ENCODE measurements at places on chromosomes 2 and 18.

DNA sequence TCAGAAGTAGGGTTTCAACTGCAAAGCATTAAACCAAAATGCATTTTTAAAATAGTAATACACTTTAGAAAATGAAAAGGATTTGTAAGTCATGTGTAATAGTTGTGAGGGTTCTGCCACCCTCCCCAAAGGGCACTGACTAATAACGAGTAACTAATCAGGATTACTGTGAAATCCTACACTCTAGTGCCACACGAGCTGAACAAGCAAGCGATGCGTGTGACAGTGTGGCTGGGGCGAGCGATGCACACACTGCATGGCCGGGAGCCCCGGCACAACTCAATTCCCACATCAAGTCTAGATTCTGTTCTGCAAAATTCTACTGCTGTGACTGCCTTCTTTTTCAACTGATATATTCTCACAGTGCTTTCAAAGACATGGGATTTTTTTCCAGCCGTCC, 156.4 kb downstream of the SEPTIN10 start:
- no peak for DNase-seq

- no peak for DNase-seq
Measured at GRCh38 chr2:153059338-153060052, 341.1 kb downstream of the ARL6IP6 start.

DNA sequence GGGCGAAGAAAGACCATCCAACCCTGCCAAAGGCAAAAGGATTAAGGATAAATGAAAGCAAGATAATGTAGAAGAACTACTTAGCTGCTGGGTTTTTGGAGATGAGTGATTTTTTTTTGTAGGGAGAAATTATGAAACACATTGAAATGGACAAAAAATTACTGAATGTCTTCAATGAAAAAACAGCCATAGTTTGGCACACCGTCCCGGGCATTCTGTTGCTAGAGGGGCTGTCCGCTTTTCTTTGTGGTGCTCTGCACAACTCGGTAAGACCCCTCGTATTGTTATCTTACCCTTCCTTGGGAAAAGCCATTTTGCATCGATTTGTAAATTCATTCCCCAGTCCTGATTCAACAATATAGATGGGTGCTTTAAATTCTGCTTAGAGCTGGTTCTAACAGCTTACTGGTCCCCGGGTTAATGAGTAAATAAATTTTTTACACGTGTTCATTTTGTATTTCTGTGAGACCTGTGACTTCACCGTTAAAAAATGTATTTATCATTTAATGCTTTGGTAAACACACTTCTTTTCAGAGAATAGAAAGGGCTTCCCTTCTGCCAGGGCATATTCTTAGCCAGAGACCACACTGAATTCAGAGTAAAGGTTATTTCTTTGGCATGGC, 912 bp upstream of the LAPTM4A start:
- DNase-seq, result no peak

DNA sequence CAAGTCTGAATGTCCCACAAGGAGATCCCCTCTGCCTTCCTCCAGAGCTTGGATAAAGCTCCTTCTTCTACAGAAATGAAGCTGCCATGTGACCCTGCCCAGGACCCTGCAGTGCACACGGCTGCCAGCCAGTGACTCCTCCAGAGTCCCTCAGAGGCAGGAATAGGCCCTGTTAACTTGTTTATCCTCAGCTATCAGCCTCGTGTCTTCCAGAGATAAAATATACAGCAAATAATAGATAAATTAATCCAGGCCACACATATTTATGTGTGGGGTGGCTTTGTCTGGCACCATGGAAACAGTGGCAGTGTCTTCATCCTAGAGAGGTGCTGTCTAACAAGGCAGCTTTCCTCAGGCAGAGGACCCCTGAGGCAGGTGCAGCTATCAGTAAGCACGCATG, 66.7 kb downstream of the TMEM18 start:
- DNase-seq, result no peak

- DNase-seq, result no peak
Measured at GRCh38 chr2:72454189-72454588, 306.5 kb upstream of the CYP26B1 start.

DNA sequence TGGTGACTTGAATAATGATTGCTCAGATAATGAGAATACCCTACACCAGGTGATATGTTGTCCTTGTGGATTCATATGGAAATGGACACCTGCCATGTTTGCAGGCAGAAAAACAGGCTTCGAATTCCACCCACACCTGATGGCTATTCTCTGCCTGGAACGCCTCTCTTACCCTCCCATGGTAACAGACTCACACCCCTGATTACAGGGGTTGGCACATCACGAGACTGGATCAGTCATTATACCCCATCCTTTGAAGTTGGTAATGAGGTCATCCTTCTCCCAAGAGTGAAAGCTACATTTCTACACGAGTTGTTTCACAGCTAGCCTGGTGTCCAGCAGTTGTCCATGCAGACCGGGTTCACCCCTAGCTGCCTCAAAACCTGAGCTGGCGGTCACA, 71.4 kb upstream of the MBOAT2 start:
- no peak for DNase-seq

GRCh38 chr2:239646184-239646583, 245.4 kb upstream of the HDAC4 start:
- DNase-seq, result no peak

DNA sequence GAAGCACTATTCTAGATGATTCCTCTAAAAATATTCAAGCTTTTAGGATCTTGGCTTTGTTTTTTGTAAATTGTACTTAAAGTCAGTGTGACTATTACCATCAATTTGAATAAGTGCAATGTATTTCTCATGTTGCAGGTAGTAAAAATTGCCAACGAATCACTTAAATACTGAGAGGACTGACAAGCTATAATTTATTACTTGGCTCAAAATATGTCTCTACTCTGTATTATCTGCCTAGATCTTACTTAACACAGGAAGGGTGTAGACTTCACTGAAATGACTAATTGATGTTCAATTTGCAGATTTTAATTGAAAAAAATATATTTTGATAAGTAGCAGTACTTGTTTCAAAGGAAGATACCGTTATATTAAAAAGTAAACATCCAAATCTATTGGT, 202.3 kb downstream of the SLC8A1 start:
- no peak for DNase-seq

- no peak for DNase-seq
Measured at GRCh38 chr18:55841314-55841713, 253.3 kb upstream of the TCF4 start.

- DNase-seq, result no peak
Measured at GRCh38 chr18:35573531-35573930, 8.0 kb upstream of the GALNT1 start.

DNA sequence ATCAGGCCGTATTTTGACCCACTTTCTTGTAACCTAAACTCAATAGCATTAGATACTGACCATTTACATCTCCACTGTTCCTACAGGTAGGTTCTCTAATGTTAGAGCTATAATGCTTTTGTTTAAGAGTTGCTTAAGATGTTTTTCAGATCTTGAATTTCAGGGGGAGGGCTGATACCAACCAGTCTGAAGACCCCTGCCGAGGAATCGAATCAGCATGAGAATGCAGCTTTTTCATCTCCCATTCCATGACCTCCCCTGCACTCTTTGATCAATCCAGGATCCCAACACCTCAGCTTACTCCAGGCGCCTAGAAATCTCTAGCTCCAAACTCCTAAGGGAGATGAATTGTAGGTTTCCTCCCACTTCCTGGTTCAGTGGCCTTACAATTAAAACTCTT, 120.5 kb upstream of the MC4R start:
- no peak for DNase-seq
